Stimulated activated CD4-positive, alpha-beta T cell treated with anti-CD3 and anti-CD28 coated beads, TNF-alpha, amount 100 ng/mL, for 24 hours (primary cell): ENCODE measurements at places on chromosomes 12 and 14.

DNA sequence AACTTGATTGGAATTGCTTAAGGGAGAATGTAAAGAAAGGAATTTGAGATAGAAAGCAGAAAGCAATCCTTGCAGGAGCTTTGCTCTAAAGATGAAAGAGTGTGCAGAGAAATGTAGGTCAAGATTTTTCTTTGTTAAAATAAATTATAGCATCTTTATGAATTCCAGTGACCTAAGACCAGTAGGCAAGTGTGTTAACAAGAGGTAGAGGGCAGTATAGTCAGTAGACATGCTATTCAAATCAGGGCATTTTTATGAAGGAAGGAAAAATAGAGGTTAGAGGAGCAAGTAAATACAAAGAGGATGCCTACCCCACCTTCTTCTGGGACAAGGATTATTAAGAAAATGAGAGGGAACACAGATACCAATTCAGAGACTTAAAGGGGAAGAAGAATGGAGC, 148.5 kb downstream of the PLCZ1 start:
- no peak for DNase-seq

DNA sequence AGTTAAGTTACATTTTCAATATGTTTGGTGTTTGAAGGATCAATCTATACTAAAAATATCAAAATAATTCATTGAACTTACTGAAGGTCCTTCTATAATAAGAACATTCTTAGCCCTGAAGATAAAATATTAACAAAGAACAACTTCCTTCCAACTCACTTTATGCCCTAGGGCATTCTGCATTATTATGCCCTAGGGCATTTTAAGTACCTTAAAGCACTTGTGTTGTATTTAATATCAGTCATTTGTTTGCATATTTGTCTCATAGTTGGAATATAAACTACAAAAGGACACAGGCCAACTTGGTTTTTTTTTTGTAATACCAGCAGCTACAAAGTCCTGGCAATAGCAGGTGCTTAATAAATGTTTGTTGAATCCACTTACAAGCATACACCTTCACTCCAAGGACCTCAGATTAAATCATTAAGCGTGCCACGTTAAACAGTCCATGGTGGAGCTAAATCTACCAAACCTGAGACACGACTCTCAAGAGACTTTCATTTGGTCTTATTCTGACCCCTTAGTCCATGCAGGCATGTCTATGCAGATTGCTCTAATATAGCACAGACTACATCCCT, 50.7 kb downstream of the EPS8 start:
- DNase-seq, result no peak

DNA sequence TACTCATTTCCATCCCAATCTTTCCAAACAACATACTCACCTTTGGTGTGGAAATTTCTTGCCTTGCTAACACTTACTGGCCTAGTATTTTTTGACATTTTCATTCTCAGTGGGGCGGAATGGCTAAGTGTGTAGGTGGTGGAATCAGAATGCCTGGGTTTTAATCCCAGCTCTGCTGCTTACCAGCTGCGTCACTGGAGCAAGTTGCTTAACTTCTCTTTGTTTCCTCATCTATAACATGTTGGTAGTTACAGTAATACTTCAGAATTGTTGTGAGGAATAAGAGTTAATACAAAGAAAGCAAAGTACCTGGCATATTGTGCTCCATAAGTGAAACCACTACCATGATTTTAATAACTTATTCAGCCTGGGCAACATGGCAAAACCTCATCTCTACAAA, 3.0 kb upstream of the FAM177A1 start:
- DNase-seq, result no peak

DNA sequence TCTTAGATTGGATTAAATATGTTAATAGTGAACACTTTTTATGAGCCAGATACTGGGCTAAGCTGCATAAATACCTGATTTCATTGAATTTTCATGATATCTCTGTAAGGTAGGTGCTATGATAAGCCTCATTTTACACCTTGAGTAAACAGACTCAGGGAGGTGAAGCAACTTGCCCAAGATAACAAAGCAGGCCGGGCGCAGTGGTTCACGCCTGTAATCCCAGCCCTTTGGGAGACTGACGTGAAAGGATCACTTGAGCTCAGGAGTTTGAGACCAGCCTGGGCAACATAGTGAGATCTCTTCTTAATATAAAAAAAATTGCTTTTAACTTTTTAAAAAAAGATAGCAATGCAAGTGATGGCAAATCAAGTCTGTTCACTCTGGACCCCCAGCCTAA, 1.4 kb downstream of the GNB3 start:
- no peak for DNase-seq

DNA sequence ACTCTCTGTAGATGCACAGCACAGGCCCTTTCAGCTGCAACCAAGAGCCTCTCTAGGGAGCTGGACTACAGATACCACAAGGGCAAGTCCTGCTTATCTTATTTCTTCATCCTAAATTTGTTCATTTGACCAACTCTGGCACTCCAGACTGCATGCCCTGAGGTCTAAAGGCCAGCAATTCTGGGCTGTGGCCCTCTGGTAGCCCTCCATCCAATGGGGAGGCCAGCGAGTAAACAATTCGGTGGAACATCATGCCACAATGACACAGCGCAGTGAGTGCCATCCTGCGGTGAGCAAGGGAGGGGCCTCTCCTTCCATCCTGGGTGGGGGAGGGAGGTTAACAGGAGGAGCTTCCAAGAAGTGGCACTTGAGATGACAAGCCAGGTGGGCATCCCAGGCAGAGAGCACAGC, 652 bp upstream of the SELPLG start:
- DNase-seq, result no peak

- no peak for DNase-seq
These were observed 449.2 kb downstream of the DPF3 start for GRCh38 chr14:72444701-72445100.

- DNase-seq, result no peak
These were observed 7.1 kb downstream of the TMBIM4 start for GRCh38 chr12:66162701-66163100.

DNA sequence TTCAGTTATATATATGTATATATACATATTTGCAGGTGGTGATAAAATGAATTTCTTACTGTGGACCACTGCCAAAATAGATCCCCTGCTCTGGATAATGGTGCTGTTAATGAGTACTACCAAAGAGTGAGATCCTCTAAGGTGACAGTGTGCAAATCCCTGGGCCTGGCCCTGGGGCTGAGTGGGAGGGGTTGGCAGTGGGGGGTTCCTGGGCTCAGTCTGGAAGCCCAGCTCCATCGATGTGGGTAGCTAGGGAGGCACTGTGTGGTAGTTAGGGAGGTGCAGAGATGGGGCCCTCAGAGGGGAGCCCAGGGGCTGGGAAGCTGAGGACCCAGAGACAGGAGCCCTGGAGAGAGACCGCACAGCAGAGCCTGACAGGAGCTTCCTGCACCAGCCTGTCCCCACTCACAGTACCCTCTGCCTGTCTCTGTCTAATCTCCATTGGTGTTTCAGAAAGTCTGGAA, 9.1 kb downstream of the KRT8 start:
- DNase-seq, result no peak
